ENCODE measurements at places on chromosomes 7 and 10. TPM values are rescaled to one million over a fixed set of nuclear protein-coding genes. Genes with fewer than 3 reads are reported as not detected.

FXYD4 gene
- not detected for total RNA-seq

DNA sequence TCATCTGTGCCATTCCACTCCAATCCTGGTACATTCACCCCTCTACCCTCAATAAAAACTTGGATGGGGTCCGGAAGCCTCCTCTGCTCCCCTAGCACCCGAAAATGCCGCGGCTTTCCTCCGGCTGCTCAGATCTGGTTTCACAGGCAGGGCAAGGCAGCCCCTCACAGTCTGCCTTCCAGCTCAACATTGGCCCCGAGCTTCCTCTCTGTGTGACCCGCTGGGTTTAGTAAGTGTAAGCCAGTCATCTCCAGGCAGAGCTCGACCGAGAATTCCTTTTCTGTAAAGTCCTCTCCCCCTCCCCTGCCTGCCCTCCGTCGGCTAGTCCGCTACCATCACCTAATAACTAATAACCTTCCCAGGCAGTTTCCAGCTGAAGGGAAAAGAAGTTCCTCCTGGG is 3.4 kb downstream of the INHBA start:
- no peak for DNase-seq

GRCh38 chr10:43078986-43079273 is 2.1 kb downstream of the RET start:
- no peak for DNase-seq

DNA sequence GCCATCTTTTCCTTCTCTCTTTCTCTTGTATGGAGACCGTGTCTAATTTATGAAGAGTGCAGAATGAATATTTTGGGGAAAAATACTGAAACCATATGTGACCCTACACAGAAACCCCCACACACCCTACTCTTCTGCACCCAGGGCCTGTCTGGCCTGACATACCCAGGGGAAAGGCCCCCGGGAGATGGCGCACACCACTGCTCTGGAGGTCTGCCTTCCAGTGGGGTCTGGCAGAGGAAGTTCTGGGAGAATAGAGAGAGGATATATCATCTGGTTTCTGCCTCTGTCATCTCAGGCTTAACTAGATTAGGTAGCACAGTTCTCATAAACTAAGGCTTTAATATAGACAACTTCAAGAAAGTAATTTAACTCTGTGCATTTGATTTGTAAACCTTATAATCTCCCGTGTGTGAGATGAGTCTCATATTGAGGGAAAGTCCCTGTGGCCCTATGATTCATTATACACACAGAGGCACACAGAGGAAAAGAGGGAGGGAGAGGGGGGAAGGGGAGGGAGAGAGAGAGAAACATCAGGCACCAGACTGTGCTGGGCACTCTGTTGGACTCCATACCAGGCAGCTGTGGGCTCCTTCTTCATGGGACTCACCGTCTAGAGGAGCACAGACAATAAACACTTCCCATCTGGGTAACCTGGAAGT is 123.3 kb downstream of the AOAH start:
- no peak for DNase-seq

DNA sequence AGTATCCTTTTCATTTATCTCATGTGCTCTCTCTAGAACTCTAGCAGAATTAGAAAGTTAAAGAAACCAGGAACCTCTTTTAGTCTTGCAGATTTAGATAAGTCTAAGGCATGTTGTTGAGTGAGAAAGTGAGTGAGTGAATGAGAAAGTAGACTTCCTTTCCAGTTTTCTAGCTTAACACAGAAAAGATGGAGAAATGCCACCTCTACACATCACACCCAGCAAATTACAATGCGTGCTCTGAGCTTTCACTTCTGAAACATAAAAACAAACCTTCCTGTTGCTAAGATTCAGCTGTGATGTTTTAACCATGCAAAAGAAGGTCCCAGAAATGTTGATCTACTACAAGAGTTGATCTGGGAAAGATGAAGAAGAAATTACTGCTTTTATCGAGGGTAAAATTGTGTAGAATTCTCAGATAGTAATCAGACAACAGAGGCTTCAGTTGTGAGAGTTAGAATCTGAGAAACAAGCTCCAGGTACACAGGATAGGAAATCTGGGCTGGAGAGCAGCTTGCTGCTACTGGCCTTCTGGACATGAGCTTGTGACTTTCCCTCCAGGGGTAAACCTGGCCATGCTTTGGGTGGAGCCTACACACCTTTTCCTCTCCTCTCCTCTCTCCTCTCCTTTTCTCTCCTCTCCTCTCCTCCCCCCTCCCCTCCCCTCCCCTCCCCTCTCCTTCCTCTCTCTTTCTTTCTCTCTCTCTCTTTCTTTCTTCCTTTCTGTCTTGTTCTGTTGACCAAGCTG is 4.6 kb downstream of the CYP3A5 start:
- DNase-seq, result no peak

GRCh38 chr10:119431034-119431772 is 111.3 kb downstream of the RGS10 start:
- no peak for DNase-seq

KCNMA1 gene
- 99.7 TPM for total RNA-seq

GRCh38 chr10:28915989-28916588 is 238.8 kb downstream of the BAMBI start:
- DNase-seq, result no peak

NPC1L1 gene
- total RNA-seq, result 0.14 TPM

SLC13A1 gene
- not detected for total RNA-seq

LIPK gene
- not detected for total RNA-seq

GRCh38 chr7:41425926-41426325 is 277.0 kb downstream of the INHBA start:
- DNase-seq, result no peak

DNA sequence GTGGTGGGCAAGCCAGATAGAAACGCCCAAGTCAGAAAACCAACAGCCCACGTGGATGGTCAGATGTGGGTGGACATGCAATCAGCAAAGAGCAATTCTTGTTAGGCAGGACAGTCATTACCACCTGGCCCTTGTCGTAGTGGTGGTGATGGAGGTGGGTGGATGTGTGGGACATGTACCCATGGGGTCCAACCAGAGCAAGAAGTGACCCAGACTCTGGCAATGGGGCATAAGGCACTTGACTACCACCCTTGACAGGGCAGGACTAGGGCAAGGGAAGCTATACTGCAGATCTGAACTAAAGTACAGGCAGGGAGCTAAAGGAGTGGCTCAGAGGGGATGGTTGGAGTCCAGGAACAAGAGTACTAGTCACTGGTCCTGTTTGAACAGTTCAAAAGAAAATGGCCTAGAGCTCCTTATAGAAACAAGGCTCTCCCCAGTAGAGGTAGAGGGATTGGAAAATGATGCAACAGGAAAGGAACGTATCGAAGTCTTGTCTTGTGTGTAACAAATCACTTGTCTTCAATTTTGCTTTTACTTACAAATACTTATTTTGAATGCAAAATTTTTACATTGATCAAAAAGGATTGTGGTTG is 17.6 kb downstream of the LMOD2 start:
- no peak for DNase-seq

CTTNBP2 gene
- total RNA-seq, result 9.1 TPM

DNA sequence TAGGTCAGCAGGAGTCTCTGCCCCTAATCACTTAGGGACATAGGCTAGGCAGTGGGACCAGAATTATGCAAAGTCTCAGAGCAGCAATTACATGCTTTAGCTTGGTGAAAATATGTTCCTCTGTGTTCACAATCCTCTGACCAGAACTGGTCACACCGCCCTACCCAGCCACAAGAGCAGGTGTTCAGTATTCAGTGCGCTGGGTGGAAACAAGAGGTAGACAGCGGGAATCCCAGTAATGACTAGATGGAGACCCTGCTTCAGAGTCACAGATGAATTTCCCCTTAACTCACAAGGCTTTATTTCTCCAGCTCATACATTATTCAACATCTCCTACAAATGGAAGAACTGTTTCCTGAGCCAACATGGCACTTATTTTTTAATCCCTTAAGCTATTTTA is 763.7 kb upstream of the POM121L12 start:
- DNase-seq, result no peak

- DNase-seq, result no peak
These were observed 92.3 kb upstream of the DUSP5 start for GRCh38 chr10:110405380-110405779.

DNA sequence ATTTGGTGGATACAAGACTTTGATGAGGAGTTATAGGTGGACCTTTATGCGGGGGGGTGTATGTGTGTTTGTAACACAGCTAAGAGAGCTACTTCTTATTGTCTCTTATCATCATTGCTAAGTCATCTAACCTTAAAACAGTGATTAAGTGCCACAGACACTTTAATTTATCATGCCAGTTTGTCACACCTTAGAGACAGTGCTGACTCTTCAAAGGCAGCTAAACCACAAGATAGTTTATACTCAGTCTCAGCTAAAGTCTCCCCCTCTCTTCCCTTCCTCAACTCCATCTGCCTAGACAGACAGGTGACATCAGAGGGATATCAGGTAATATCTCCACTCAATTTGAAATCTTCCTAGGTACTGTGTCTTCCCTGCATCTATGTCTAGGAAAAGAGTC is 42.2 kb downstream of the MYPN start:
- no peak for DNase-seq

GRCh38 chr7:53101026-53101425 is 65.6 kb downstream of the POM121L12 start:
- DNase-seq, result no peak

NUTM2D gene
- 4.6 TPM for total RNA-seq

DNA sequence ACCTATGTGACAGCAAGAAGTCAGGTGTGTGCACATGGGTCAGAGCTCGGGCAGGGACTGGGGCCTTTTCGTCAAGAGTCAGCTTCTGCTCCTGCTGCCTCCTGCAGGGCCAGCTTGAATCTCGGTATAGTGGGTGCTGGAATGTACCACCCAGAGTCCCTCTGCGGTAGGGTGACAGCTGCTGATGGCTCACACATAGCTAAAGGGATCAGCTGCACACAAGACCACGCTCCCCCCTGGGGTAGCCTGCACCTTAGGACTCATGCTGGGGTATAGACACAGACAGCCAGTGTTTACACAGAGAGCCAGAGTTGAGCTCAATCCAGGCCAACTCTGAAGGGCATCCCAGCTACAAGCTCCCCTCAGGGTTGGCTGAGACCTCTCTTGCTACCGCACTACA is 14.0 kb upstream of the COL13A1 start:
- peak; percentile 40 for DNase-seq

DNA sequence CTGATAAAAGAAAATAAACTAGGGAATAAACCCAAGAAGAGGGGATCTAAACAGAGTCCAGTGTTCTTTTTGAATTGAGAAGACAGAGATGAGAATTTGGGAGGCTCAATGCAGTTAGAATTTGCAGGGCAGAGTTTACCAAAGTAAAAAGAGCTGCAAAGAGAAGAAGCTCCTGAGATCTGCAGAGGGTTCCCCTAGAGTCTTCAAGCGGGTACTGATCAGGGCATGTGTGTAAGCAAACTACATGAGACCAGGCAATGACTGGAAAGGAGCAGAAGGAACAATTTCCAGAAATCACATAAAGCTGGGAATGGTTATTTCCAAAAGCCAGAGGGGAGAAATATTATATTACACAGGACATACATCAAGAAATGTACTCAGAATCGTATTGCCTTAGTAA is 58.1 kb upstream of the TES start:
- DNase-seq, result no peak

OPN4 gene
- total RNA-seq, result not detected

DNA sequence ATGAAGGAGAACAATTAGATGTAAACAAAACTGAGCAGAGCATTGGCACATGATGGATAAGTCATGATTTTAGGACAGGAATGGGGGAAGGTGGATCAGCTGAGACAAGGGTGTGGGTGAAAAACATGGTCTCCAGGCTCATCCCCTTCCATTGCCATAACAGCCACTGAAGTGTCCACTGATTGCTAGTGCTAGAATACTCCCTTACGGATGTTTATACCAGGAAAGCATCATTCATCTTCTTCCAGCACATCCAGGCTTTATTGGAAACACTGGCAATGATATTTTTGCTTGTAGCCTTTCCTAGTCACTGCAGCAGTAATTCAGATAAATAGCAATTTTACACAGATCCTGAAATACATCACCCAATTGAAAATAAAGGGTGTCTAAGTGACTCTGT is 259.5 kb downstream of the PLXDC2 start:
- no peak for DNase-seq

- DNase-seq, result no peak
These were observed 15.5 kb upstream of the SLC18A3 start for GRCh38 chr10:49594594-49594993.

GRCh38 chr7:125661-126060 is 66.7 kb upstream of the FAM20C start:
- DNase-seq, result no peak

SEC31B gene
- 9.5 TPM for total RNA-seq

AGBL3 gene
- 5.6 TPM for total RNA-seq

GRCh38 chr10:37582237-37582636 is 275.2 kb downstream of the ZNF248 start:
- no peak for DNase-seq

NUTM2B gene
- not detected for total RNA-seq

DNA sequence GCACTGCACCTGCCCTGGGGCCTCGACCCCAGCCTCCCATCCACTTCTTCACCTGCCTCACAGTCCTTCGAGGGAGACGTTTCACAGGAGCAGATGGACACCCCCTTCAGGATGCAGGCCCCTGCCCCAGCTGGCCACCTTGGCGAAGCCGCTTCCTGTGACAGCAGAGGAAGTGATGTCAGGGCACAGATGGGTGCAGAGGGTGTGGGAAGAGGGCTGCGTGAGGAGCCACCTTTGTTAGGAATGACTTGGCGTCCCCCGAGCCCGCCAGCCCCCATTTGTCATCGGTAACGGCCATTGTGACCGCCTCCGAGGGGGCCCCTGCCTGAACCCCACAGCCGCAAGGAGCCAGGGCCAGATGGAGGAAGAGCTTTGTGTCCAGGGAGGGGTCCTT is 47.4 kb upstream of the SLC29A3 start:
- DNase-seq, result no peak

GRCh38 chr10:132638130-132638515 is 100.5 kb downstream of the INPP5A start:
- DNase-seq, result no peak

- peak; percentile 70 for DNase-seq
These were observed 20.2 kb upstream of the FOXL3 start for GRCh38 chr7:269721-270120.

DNA sequence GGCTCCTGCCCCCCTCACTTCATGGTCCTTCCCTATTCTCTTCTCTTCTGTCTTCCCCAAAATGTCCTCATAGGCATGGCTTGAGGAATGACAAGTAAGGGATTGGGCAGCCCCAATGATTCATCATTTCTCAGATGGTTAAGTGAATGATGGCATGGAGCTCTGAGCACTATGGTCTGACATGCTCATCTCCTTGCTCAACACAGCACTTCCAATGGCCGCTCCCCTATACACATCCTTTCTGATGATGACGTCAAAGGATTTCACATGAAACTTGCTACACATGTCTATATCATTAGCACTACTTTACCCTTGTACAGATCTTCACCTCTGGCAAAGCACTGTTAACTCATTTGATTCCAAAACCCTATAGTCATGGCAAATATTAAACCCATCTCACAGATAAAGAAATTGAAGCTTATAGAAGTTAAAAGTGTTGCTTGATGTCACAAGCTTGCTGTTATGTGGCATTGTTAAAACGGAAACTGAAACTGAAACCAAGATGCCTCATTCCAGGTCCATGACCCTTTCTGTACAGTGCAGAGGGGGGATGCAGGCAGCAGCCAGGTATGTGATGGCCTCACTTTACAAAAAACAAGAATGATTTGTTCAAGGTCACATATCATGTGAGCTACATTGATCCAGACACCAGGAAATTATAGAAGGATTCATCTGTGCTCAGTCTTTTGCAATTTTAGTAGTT is 90.0 kb upstream of the PLXNA4 start:
- DNase-seq, result no peak

GRCh38 chr7:140283472-140283871 is 106.7 kb upstream of the KDM7A start:
- DNase-seq, result no peak

Data from posterior vena cava (tissue), 2 donors.